ENCODE measurements at places on chromosomes 11 and 22.
A peak's percentile ranks its signal among the peaks of the same experiment; 100 is the strongest.

DNA sequence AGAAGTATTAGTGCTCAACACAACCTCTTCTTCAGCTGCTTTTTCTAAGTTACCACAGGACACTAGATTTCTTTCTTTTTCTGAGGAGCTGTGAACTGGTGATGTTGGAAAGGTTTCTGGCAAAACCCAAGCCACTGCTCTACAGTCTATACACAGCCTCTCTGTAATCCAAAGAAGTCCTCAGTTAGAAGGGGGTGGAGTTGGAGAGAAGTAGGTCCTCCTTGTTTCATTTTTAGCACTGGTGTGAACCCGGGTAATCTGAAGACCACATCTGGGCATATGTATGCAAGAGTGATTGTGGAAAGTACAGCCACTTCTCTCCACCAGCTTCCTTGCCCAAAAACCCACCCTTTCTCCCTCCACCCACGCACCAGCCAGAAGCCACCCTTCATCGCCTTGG is 1168.1 kb downstream of the LRRC4C start:
- no peak for DNase-seq

DNA sequence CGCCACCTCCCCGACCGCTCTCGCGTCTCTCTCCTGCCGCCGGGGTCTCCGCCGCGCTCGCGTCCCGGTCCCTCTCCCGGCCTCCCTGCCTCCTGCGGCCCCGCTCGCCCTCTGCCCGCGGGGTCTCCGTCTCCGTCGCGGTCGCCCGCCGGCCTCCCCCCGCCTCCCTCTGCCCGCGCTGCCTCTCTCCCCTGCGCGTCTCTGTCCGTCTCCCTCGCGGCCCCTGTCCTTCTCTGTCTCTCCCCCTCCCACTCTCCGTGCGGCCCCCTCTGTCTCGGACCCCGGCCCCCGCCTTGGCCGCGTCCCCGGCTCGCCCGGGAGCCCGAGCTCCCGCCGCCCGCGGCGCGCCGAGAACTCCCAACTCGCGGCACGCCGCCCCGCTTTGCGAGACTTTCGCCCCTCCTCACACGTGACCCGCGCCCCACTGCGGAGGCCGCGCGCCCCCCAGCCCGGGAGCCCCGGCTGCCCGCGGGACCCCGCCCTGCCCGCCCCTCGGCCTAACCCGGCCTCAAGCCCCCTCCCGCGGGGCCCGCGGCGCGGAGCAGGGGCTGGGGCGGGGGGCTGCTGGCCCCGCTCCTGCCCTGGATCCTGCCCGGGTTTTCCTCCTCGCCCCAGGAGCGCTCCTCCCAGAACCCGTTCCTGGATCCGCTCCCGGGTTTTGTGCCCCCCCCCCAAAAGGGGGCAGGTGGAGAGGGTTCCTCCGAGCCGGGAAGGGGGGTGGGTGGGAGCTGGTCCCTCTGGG is 702 bp upstream of the KCNJ4 start:
- DNase-seq: no peak

GRCh38 chr11:22331771-22332170 is 6.4 kb upstream of the SLC17A6 start:
- DNase-seq: no peak

- DNase-seq: no peak
Measured at GRCh38 chr22:29300807-29301601, 5.4 kb upstream of the GAS2L1 start.

DNA sequence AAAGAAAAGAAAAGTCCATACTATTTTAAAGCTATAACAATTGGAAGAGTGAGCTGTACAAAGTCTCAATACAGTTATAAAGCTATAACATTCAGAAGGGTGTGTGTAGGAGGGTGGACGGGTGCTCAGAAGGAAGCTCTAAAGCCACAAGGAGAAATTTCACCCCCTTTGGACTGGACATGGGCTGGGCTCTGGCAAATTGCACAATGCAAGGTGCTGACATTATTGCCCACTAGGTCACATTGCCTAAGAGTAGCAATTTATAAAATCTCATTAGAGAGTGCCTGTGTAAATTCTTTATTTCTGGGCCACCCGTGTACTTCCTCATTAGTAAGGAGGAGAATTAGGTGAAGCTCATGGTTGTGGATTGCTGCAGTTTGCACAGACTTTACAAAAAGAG is 5.7 kb upstream of the APOBEC3A start:
- DNase-seq: peak; percentile 37

- no peak for DNase-seq
Measured at GRCh38 chr11:17597770-17598169, 50.7 kb downstream of the OTOG start.
